ENCODE measurements at places on chromosomes 1 and 21. TPM values are rescaled to one million over a fixed set of nuclear protein-coding genes. Genes with fewer than 3 reads are reported as not detected.

The FBXO2 gene
- 2.0 TPM for polyA plus RNA-seq

The ZNF678 gene
- polyA plus RNA-seq, result 16.0 TPM

The ERG gene
- 19.8 TPM for polyA plus RNA-seq

The MAB21L3 gene
- polyA plus RNA-seq, result 0.82 TPM

The PTGER3 gene
- polyA plus RNA-seq, result 36.6 TPM

The VHLL gene
- polyA plus RNA-seq, result not detected

The S1PR1 gene
- 16.8 TPM for polyA plus RNA-seq

The CD48 gene
- polyA plus RNA-seq, result 1.7 TPM

The RPTN gene
- not detected for polyA plus RNA-seq

The CD52 gene
- polyA plus RNA-seq, result 5.0 TPM

The CRYBG2 gene
- polyA plus RNA-seq, result 0.87 TPM

The CGN gene
- polyA plus RNA-seq, result 49.3 TPM

The TAF12 gene
- polyA plus RNA-seq, result 26.0 TPM

The AGRN gene
- polyA plus RNA-seq, result 188 TPM

The SERTAD4 gene
- 2.8 TPM for polyA plus RNA-seq

The FCER1G gene
- polyA plus RNA-seq, result 14.8 TPM

The MEX3A gene
- 48.0 TPM for polyA plus RNA-seq

The CLCC1 gene
- polyA plus RNA-seq, result 31.6 TPM

The CLIC6 gene
- 1.5 TPM for polyA plus RNA-seq

The EFHD2 gene
- polyA plus RNA-seq, result 19.8 TPM

The CYP4Z1 gene
- polyA plus RNA-seq, result 0.17 TPM

The ADAMTSL4 gene
- polyA plus RNA-seq, result 17.9 TPM

The MMEL1 gene
- polyA plus RNA-seq, result 1.9 TPM

The MLLT11 gene
- polyA plus RNA-seq, result 26.7 TPM

The HMCN1 gene
- 60.3 TPM for polyA plus RNA-seq

The AP4B1 gene
- 26.7 TPM for polyA plus RNA-seq

The NLRP3 gene
- polyA plus RNA-seq, result 1.0 TPM

The TEX38 gene
- polyA plus RNA-seq, result 0.57 TPM

The HAO2 gene
- 93.8 TPM for polyA plus RNA-seq

The CFHR1 gene
- 0.14 TPM for polyA plus RNA-seq

The TEDDM1 gene
- 0.13 TPM for polyA plus RNA-seq

The OR2G6 gene
- not detected for polyA plus RNA-seq

The DISP3 gene
- 2.1 TPM for polyA plus RNA-seq

The COL11A1 gene
- 8.5 TPM for polyA plus RNA-seq

The LRRC39 gene
- 2.3 TPM for polyA plus RNA-seq

The SLC30A10 gene
- 0.16 TPM for polyA plus RNA-seq

The UBE2U gene
- polyA plus RNA-seq, result 0.42 TPM

The HES4 gene
- 50.1 TPM for polyA plus RNA-seq

The LIN9 gene
- polyA plus RNA-seq, result 10.0 TPM

The VSIG8 gene
- 0.32 TPM for polyA plus RNA-seq

The GPA33 gene
- polyA plus RNA-seq, result 1.1 TPM

The SYNC gene
- polyA plus RNA-seq, result 1.3 TPM

The TMEM201 gene
- polyA plus RNA-seq, result 19.1 TPM

The KPRP gene
- polyA plus RNA-seq, result not detected

The TINAGL1 gene
- 40.9 TPM for polyA plus RNA-seq
